ENCODE measurements at places on chromosomes 12 and 14.

GRCh38 chr12:13835652-13836051 lies 145.8 kb downstream of the GRIN2B start:
- DNase-seq: no peak

GRCh38 chr12:131132118-131132892 lies 178.6 kb downstream of the ADGRD1 start:
- peak; percentile 63 for DNase-seq

- DNase-seq: no peak
Observed at GRCh38 chr12:14175206-14175605, 190.3 kb upstream of the ATF7IP start.

DNA sequence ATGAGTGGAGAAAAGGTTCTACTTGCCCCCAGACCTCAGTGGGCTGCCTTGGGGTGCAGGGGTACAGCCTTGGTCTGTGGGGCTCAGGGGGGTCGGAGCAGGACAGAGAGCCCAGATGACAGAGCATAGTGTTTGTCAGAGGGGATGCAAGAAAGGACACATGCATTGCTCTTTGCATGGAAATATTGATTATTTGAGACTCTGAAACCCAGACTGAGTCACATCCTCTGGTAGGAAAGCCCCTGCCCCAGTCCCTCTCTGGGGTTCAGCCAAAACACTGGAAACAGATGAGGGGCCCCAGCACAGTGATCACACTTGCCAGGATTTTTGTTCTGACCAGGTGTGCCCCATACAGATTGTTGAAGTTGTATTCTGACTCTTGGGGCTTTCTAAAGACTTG lies 1094.4 kb downstream of the BCL11B start:
- no peak for DNase-seq

GRCh38 chr12:126535971-126536370 lies 1470.7 kb downstream of the AACS start:
- no peak for DNase-seq

DNA sequence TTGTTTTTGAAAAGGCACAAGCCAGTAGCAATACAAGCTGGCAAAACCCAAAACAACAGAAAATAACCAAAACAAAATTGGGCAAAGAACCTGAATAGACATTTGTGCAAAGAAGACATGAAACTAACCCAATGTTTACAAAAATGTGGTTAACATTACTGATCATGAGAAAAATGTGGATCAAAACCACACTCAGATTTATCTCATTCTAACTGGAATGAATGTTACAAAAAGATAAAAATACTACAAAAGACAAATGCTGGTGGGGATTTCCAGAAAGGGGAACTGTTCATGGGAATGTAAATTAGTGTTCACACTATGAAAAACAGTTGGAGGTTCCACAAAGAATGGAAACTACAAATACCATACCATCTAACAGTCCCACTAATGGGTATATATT lies 26.6 kb downstream of the ASCL4 start:
- no peak for DNase-seq

GRCh38 chr12:11621797-11622423 lies 27.6 kb upstream of the ETV6 start:
- peak; percentile 6 for DNase-seq

- peak; percentile 58 for DNase-seq
Observed at GRCh38 chr12:64392221-64392620, 1.7 kb upstream of the C12orf56 start.

- peak; percentile 57 for DNase-seq
Observed at GRCh38 chr14:76810953-76811400, 1.7 kb downstream of the ANGEL1 start.

DNA sequence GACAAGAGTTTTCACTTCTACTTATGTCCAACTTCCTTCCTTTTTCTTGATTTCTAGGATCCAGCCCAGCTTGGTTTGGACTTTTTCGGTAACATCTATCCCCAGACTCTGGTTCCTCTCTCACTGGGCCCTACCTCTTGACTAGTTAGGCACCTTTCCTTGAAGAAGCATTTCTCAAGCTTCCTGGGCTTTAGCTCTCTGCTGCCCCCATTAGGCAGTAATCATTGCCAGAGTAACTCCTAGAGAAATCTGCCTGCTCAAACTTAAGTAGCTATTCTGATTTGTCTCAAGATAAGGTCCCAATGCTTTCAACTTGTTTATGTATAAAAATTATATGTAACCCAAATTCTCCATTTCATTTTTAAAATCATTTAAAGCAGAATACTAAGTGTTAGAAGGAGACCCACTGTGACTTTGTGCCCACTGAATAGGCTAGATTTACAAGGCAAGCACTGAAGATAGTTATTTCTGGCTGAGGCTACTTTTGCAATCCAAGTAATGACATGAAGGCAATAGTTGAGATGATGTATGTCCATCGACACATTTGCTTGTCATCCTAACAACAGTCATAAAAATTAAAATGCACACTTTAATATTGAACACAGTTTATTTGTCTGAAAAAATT lies 275.0 kb upstream of the G2E3 start:
- peak; percentile 75 for DNase-seq
